ENCODE measurements at places on chromosomes 1 and 21.

DNA sequence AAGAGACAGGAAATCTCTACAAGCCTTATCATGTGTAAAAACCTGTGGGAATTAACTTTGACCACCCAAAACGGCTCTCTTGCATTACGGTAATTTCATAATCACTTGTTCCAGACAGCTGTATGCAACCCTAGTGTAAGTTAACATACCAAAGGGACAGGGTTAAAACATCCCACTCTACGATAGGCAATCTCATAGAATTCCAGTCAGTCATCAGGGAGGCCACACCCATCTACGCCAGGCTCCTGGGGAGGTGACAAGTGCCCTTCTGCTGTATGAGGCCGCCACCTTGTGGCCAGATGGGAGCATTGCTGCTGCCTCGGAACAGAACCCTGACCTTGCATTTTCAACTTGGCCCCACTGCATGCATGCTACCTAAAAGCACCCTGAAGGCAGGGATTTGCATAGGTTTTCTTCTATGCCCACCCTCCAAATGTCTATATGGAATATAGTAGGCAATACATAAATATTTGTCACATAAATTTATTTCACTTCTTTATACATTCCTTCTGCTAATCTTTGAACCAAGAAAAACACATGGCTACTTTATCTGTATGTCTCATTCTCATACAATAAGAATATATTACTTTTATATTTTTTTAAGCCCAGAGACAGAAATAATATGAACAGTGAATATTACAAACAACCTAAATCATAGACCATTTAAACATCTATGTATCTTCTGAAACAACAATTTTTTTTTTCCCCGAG lies 12.6 kb downstream of the HSF2BP start:
- peak; percentile 65 for DNase-seq

DNA sequence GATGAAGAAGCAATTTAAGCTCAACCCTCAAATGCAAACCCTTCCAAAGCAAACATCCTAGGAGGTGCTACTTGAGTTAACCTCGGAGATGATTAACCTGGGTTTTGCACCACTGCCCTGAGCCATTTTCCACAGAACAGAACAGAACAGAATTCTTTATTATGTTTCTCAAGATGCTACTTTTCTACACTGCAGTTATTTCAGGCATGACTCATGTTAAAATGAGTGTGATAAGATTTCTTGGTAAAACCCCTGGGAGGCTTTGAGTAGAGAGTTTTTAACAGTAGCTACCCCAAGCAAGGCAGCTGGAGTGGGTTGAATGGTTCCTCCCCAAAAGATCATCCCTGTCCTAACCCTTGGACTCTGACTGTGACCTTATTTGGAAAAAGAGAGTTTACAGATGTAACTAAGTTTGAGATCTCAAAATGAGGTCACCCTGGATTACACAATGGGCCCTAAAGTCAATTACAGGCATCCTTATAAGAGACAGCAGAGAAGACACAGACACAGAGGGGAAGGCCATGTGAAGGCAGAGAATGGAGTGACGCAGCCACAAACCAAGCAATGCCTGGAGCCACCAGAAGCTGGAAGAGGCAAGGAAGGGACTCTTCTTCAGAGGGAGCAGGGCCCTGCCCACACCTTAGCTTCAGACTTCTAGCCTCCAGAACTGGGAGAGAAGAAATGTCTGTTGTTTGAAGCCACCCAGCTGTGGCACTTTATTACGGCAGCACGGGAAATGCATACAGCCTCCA lies 153.4 kb downstream of the ETS2 start:
- DNase-seq: no peak

DNA sequence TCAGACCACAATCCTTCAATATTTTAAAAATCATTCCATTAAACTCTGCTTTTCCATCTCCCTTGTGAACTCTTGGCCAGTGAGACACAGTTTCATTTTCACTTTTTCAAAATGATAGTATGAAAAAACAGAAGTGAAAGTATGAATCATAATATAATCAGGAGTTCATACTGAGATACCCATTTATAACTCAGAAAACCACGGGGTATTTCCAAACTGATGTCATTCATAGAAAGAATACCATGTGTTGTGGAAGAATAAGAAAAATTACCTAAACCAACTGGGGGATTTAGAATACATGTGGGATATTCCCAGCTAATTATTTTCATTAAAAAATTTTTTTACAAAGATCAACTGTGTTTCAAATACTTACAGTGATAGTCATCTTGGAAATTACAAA lies 149.9 kb downstream of the MRPL39 start:
- DNase-seq: no peak

GRCh38 chr1:57353654-57354053 lies 70.2 kb downstream of the DAB1 start:
- no peak for DNase-seq

DNA sequence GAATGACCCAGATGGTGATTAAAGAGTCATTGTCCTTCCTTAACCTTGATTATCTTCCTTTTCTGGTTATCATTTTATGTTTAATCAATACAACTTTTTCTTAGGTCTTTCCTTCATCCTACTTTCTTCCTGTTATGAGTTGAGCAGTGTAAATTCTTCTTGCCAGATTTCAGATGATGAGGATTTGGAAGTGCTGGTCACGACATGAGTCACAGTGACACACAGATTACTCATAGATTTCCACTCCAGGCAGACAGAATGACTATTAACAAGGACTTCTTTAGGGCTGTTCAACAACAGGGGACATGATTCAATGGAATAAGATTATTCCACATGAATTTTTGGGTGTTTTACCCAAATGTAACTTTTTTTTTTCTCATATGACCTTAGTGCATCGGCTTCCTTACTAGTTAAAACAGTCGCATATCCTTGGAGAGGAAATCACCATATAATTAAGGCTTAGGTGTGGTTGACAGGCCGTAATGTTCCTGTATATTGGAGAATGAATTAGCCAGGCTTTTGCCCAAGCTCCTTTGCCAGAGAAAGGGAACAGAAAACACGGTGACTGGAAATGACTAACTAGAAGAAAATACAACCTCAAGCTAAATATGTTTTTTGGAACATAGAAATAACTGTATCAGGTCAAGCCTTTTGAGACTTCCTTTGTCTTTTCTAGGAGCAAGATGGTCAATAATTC lies 44.2 kb downstream of the PRRX1 start:
- no peak for DNase-seq

GRCh38 chr1:195785830-195786229 lies 822.4 kb downstream of the KCNT2 start:
- no peak for DNase-seq

- DNase-seq: no peak
Observed at GRCh38 chr1:28470146-28470545, 35.7 kb upstream of the RCC1 start.

- no peak for DNase-seq
Observed at GRCh38 chr1:198155253-198155652, 1.5 kb upstream of the NEK7 start.

- no peak for DNase-seq
Observed at GRCh38 chr1:46528297-46528955, 23.0 kb downstream of the KNCN start.

DNA sequence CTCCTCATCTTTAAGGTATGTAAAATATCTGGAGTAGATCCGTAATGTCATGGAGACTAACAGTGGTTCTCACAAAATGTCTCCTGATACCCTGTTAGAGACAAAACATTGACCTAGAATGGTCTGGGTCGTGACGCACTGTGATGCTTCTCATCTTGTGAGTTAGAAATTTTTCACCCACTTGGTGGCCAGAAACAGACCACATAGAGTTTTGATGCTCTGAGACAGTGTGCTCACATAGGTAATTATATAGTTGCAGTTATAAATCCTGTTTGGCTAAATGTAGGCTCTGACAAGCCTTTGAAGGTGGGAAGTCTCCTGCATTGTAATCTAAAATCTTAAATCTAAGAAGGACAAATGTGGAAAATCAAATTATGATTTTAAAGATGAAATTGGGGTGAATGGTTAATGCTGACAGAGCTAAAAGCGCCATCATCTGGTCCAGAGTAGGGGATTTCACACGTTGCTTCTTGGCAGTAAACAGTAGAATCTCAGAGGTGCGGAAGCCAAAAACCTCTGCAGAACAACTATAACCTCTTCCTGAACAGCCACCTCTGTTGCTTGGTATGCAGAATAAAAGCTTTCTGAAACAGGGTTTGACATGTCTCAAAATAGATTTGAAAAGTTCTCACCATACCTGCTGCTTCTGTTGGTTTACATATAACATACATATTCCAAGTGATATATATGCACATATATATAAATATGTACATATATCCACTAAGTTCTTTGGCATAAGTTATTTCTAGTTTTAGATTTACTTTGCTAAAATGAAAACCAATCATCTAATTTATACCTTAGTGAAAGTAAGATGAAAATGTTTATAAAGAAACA lies 17.1 kb downstream of the RPAP2 start:
- DNase-seq: no peak

DNA sequence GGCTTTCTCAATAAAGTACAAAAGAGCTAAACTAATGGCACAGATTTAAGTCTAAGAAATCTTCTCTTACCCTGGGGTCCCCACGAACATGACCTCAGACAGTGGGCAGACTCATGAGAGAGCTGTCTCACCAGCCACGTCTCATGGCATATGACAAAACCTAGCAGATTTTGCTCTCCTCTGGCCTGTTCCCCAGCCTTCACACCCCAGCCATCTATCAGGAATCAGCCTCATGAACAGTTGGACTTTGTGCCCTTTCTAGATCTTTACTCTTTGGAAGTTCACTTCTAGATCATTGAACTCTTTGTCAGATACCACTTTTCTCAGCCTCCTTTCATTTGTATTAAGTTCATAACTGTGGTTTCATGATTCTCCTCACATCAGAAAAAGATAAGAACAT lies 14.2 kb upstream of the HSD3B1 start:
- DNase-seq: no peak

- no peak for DNase-seq
Observed at GRCh38 chr1:117077267-117077666, 17.1 kb downstream of the TTF2 start.

- peak; percentile 12 for DNase-seq
Observed at GRCh38 chr1:229024528-229025130, 246.3 kb upstream of the RAB4A start.

DNA sequence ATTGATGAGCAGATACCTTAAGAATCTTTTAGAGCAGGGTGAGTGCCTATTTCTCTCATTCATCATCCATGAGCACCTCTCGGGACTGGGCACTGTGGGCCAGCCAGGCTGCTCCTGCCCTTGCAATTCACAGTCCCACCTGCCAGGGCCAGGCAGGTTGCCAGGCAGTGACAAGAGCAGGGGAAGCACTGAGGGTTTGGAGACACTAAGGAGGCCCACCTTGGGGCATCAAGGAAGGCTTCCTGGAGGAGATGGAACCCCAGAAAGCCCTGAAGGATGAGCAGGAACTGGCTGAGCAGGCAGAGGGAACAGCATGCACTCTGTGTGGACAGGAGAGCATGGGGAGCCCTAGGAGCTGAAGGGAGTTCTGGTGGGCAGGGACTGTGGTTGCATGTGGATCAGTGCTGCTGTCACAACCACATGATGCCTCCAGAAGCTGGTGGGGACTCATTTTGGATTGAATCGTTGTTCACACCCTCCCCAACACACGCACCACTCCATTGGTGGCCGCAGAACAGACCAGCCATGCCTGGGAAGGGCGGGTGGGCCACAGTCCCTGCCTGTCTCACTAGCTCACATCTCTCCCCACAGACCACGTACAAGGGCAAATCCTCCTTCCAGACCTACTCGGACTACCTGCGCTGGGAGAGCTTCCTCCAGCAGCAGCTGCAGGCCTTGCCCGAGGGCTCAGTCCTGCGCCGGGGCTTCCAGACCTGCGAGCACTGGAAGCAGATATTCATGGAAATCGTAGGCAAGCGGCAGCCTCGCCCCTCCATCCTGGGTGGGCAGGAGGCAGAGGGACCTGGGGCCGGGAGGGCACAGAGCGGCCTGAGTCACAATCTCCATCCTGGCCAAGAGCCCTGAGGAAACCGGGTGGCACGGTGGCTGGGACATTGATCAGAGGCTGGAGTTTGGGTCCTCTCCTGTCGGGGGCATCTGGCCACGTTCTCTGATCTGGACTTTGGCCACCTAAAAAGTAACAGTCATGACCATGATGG lies 55.1 kb downstream of the DISP3 start:
- DNase-seq: no peak

DNA sequence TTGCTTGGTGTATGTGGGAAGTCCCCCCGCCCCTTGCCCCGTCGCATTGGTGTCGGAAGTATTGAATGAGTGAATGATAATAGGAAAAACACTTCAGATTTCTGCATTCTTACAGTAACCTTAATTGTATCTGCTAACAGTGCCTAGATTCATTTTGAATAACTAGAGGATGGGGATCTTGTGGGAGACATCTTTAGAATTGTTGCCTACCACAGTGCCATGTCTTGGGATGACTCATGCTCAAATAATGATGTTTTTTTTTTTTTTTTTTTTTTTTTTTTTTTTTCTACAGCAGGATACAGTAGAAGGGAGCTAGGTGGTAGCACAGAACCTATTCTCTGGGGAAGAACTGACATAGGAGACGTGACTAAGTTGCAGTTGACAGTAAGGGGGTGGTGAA lies 237.9 kb downstream of the USP25 start:
- DNase-seq: no peak

- no peak for DNase-seq
Observed at GRCh38 chr1:106063510-106063909, 993.0 kb upstream of the PRMT6 start.

- DNase-seq: no peak
Observed at GRCh38 chr1:244920911-244921761, 56.8 kb upstream of the HNRNPU start.

All from stimulated activated CD4-positive, alpha-beta T cell treated with anti-CD3 and anti-CD28 coated beads, Interleukin-1b, Interleukin-23, amount 100 ng/mL, for 24 hours (primary cell).